ENCODE measurements at places on chromosomes 12 and 14.

GRCh38 chr12:7870335-7870734, 2.4 kb downstream of the SLC2A14 start:
- no peak for DNase-seq

DNA sequence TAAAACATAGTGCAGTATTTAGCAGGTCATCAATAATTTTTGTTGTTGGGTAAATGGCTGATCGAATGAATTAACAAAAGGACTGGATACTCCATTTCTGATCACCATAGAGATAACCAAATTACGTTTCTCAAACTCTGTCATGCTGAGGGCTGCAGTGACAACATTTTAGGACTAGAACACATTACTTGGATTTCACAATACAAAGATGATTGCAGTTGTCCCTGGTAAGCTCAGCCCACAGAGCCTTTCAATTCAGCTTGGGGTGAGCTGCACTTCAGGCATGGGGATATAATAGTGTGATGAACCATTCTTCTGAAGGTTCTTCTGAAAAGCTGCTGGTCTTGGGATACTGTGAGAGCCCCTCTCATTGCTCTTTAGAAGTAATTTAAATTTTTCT, 74.3 kb downstream of the FAR2 start:
- DNase-seq = no peak

DNA sequence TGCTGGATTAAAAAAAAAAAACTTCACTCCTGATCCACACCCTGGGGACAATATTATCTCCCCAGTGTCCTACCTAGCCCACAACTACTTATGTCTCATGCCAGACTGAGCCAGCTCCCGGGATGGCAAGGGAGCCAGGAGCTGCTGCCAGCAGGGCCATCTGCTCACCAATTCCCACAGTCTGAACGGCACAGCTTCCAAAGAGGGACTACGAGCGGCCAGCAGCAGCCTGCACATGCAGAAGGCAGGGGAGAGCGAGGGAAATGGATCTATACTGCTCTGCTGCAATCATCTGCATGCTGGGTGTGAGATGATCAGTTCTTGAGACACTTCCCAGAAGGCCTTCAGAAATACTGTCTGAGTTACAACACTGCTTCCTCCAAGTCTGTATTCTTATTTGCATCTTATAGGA, 11.1 kb downstream of the SSH1 start:
- DNase-seq = peak; percentile 97

DNA sequence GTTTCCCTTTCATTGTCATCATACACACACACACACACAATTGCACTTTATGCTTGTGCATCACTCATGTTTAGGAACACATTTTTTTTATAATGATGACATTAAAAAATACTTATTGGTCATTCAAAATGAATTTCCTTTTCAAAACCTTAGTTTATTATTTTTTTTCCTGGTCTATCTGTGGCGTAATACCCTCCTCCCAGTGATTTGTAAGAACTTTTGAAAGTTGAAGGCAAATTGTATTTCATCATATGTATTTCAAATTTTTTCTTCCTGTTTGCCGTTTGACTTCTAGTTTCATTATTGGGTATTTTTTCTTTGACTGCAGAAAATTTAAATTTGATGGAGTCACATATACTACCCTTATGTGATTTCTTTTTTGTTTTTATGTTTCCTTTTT, 2.5 kb upstream of the LRRK2 start:
- no peak for DNase-seq

Data from cerebellar cortex (tissue), 1 donor.